Epithelial cell of proximal tubule (primary cell): ENCODE measurements at places on chromosomes 13 and 19.

DNA sequence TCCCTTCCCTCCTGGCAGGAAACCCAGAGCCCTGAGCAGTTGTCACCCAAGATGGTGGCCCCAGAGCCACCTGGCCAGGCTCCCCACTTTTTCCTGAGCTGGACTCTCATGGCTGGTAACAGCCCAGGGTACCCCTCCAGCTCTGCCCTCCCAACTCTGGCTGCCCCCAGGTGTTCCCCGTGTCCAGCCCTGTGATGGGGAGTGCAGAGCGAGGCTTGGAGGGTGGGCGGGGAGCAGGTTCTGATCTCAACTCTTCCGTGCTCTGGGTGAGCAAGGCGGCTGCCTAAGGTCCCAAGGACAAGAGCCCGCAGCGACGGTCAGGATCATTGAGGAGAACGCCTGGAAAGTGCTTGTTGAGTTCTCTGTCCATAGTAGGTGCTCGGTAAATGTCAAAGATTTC lies 54.7 kb upstream of the GAS6 start:
- no peak for DNase-seq

- no peak for DNase-seq
Measured at GRCh38 chr19:20479483-20479882, 86.1 kb downstream of the ZNF737 start.

GRCh38 chr13:89865164-89866064 lies 1482.1 kb upstream of the MIR17HG start:
- DNase-seq: no peak

GRCh38 chr13:27988520-27988919 lies at the start of gene URAD:
Gene URAD, minus strand, starts transcription at chr13:27988693. Its CDS starts 56 bp downstream, at chr13:27988637.
- DNase-seq: no peak

DNA sequence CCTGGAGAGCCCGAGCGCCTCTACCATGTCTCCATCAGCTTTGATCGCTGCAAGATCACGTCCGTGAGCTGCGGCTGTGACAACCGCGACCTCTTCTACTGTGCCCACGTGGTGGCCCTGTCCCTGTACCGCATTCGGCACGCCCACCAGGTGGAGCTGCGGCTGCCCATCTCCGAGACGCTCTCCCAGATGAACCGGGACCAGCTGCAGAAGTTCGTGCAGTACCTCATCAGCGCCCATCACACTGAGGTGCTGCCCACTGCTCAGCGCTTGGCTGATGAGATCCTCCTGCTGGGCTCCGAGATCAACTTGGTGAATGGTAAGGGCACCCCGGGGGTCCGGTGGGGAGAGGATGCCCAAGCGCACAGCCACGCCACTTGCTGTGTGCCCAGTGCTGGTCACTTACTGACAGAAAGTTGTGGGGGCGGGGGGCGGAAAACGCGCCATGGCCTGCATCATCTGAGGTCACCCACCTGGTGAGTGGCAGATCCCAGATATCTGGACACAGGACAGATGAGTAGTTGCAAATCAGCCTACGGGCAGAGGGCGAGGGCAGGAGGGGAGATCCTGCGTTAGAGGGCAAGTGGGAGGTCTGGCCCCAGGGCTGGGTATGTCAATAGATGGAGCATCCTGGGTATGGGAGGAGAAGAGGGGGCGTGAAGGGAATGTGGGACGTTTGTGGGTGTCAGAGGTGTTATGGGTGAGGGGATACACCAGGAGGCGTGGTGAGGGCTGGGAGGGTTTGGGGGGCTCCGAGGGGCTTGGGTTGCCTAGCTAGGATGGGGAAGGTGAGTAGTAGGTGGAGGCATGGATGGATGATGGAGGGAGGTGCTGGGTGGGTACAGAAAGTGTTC lies 9.8 kb downstream of the ZSWIM4 start:
- no peak for DNase-seq

DNA sequence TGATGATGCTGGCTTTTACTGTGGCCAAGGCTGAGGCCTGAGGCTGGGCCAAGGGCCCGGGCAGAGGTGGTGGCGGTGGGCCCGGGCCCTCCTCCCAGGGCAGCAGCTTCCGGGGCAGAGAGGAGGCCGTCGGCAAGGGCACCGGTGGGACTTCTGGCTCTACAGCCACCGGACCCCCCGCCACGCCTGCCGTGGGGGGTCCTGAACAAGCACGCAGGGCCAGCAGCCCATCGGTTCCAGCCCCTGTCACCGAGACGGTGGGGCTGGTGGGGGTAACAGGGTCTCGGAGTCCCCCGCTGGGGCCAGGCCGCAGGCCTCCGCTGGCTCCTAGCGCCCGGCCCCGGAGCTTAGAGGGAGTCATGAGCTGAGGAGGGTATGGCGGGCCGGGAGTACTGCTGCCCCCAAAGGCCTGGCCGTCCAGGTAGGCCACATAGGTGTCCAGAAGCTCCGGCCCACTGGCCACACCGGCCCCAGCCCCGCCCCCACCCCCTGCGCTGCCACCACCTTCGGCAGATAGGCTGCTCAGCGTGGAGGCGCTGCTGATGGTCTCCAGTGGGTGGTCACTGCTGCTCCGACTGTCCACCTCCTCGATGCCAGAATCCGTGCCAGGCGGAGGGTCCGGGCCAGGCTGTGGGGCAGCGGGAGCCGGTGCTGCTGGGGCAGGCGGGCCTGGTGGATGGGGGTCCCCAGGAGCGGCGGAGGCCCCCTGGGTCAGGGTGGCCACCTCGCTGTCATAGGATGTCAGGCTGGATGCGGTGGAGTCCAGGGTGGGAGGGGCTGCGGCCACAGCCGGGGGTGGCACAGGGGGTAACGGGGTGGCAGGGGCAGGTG lies 17.3 kb downstream of the C19orf81 start:
- DNase-seq: no peak

- no peak for DNase-seq
Measured at GRCh38 chr19:16032509-16033135, 43.7 kb upstream of the TPM4 start.

DNA sequence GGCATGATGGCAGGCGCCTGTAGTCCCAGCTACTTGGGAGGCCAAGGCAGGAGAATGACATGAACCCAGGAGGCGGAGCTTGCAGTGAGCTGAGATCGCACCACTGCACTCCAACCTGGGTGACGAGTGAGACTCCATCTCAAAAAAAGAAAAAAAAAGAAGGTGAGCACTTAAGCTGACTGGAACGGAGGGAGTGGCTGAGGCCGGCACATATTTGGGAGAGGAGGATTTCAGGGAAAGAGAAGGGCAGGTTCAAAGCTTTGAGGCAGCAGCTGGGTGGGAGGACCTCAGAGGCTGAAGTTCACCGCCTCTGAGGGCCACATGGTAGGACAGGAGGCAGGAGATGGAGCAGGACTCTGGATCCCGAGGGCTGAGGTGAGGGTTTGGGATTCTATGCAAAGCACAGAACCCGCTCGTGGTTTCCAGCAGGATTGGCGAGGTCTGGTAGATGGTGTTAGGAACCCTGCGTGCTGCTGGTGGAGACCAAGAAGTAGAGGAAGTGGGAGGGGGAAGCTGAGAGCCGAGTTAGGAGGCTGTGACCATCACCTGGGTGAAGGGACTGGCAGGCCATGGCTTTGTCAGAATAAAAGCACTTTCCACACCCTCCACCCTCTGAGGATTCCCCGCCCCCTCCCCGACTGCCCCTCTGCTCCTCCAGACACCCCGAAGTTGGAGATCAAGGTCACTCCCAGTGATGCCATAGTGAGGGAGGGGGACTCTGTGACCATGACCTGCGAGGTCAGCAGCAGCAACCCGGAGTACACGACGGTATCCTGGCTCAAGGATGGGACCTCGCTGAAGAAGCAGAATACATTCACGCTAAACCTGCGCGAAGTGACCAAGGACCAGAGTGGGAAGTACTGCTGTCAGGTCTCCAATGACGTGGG lies 8.4 kb downstream of the CD22 start:
- no peak for DNase-seq

GRCh38 chr13:24618011-24618955 lies 61.9 kb upstream of the ATP12A start:
- no peak for DNase-seq

- DNase-seq: no peak
Measured at GRCh38 chr19:36572593-36573019, 486 bp downstream of the ZNF529 start.

- no peak for DNase-seq
Measured at GRCh38 chr19:11887611-11888531, at the start of gene ZNF69. Gene ZNF69, plus strand, starts transcription at chr19:11887782. Its CDS starts 142 bp downstream, at chr19:11887924.

- DNase-seq: no peak
Measured at GRCh38 chr19:47512948-47513319, 1.9 kb downstream of the NAPA start.

DNA sequence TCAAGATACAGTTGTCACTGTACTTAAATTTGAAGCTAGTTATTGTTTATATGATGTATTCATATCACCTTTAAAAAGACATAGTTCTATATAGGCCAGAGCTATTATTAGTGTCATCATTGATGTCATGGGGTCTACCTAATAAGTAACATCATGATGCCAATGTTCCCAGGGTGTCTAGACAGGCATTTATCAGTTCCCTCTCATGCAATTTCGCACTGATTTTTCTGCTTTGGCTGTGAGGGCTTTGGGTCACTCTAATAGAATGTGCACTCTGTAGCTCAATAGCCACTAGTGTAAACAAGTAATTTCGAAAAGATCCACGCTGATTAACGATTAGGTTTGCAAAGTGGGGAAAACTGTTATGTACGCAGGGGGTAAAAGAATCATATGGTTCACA lies 1651.3 kb downstream of the SLITRK5 start:
- no peak for DNase-seq

DNA sequence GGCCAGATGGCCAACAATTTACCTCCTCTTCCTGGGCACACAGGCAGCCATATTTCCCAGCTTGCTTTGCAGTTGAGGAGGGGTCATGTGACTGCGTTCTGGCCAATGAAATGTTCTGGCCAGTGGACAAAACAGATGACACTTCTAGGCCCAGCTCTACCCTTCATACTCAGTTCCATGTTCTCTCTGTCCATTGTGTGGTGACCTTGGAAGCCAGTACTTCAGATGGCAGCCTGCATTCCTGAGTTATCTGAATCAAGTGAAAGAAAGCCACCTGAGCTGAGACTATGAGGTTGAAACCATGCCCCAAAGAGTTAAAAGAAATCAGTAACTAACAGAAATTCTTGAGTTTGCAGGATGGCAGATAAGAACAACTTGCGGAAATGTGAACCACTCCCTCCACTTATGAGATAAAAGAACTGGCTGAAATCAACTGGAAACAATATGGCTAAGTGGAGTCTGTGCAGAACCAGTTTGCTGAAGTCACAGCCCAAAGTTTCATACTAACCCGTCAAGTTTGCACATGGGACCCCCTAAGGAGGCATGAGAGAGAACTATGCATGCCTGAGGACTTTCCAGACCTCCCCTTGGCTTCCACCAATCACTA lies 8.1 kb downstream of the FAM187B start:
- DNase-seq: no peak

- DNase-seq: no peak
Measured at GRCh38 chr19:44867578-44867977, 21.5 kb downstream of the NECTIN2 start.

DNA sequence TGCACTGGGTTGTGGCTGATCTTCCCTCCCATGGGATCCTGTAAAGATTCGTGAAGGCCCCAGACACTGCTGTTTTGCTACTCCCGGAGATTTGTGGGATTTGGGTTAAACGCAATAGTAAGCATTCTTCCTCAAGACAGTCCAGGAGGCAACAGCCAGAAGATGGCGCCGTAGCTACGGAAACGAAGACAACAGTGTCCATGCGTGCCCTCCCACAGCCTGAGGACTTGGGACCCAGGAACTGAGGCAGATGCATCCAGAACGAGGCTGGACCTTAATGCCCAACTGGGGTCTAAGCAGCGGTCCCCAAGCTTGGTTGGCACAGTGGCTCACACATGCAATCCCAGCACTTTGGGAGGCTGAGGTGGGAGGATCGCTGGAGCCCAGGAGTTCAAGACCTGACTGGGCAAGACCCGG lies 57.6 kb upstream of the ZNF507 start:
- no peak for DNase-seq

DNA sequence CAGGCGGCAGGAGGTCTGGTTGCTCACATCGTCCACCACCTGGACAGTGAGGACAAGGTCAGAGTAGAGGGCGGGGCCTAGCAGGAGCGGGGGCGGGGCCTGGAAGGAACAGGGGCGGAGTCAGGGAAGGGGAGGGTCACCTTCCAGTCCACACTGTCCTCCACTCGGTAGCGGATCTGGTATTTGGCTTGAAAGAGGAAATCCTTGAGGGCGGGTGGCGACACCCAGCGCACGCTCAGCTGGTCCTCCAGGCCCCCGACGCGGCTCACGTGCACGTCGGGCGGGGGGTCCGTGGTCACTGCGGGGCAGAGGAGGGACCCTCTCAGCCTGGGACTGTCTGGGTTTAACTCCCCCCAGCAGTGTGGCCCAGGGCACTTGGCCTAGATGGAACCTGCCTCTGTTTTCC lies 8.2 kb downstream of the REX1BD start:
- DNase-seq: no peak

GRCh38 chr13:43094901-43095300 lies 71.5 kb downstream of the DNAJC15 start:
- no peak for DNase-seq

- DNase-seq: no peak
Measured at GRCh38 chr19:48113190-48113917, 2.7 kb upstream of the PLA2G4C start.

DNA sequence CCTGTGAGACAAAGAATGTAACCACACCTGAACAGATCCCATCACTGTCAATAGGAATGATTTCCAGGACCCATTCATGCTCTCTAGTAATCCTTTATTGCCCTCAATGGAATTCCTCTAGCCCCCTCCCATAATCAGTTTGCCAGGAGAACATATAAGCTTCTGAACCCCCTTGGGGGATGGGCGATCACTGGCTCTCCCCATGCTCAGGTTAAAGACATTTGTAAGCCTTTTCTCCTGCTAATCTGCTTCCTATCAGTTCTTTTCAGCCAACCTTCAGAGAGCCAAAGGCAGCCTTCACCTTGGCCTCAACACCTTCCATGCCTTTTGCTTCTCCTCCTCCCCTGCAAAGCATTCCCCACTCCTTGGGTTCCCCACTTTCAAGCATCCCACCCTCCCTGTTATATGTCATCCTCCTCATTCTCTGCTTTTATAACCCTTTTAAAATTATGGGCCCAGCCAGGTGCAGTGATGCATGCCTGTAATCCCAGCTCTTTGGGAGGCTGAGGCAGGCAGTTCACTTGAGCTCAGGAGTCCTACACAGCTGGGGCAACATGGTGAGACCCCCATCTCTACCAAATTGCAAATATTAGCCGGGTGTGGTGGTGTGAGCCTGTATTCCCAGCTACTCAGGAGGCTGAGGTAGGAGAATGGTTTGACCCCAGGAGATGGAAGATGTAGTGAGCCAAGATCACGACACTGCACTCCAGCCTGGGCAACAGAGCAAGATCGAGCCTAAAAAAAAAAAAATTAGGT lies 12.4 kb downstream of the DPRX start:
- no peak for DNase-seq
